ENCODE measurements at places on chromosomes 13 and 19. TPM values are rescaled to one million over a fixed set of nuclear protein-coding genes. Genes with fewer than 3 reads are reported as not detected.

MYH14 gene
- polyA plus RNA-seq, result 27.1 TPM

TEAD2 gene
- 104 TPM for polyA plus RNA-seq

KLK15 gene
- polyA plus RNA-seq, result not detected

MEDAG gene
- 1.8 TPM for polyA plus RNA-seq

CNOT3 gene
- 73.6 TPM for polyA plus RNA-seq

PALM gene
- polyA plus RNA-seq, result 86.3 TPM

ZNF667 gene
- polyA plus RNA-seq, result 27.1 TPM

LGALS4 gene
- 2.2 TPM for polyA plus RNA-seq

CGB5 gene
- polyA plus RNA-seq, result not detected

MYADM gene
- 232 TPM for polyA plus RNA-seq

WDR87 gene
- 0.01 TPM for polyA plus RNA-seq

PHF11 gene
- 35.0 TPM for polyA plus RNA-seq

- DNase-seq, result peak; percentile 60
Observed at GRCh38 chr13:43269037-43269481, 245.7 kb downstream of the DNAJC15 start.

- no peak for DNase-seq
Observed at GRCh38 chr19:51327066-51328001, 14.6 kb downstream of the VSIG10L start.

- DNase-seq, result no peak
Observed at GRCh38 chr13:62280590-62280989, 864.9 kb upstream of the PCDH20 start.

GRCh38 chr19:6801485-6802086 lies 29.1 kb downstream of the VAV1 start:
- no peak for DNase-seq

DNA sequence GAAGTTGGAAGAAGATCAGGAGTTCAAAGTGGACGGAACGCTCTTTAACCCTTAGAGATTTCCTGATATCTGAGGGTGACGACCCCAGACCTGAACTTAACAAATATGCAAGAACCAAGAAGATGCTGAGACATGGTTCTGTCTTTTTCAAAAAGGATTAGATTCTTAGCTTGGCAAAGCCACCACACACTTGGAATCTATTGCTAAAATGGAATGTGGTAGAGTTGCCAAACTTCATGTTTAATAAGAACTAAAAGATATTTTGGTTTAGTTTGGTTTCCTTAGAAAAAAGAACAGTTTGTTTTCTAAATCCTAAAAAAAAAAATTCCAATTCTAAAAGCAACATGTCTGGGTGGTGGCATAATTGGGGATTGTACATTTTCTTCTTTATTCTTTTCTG lies 29.5 kb downstream of the UNC13A start:
- DNase-seq, result no peak

DNA sequence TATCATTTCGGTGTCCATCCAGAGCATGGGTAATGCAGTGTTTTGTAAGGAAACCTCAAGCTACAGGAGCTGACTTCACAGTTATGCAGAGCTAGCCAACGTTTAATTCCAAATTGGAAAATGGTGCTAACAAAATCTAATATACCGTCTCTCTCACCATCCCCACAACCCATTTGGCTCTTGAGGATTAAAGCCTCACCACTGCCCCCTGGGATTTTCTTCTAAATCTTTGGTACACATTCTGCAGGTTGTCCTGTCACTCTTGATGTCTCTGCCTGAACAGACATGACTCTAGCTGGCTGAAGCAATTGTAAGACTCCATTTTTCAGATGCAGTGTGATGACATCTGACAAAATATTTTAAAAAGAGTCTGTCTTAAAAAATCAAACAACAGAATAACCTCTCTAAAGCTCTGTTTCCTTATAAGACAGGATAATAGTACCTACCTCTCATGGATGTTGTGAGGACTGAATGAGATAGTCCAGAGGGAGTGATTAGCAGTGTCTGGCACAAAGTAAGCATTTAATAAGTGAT lies 451.8 kb downstream of the SUCLA2 start:
- DNase-seq, result no peak

DNA sequence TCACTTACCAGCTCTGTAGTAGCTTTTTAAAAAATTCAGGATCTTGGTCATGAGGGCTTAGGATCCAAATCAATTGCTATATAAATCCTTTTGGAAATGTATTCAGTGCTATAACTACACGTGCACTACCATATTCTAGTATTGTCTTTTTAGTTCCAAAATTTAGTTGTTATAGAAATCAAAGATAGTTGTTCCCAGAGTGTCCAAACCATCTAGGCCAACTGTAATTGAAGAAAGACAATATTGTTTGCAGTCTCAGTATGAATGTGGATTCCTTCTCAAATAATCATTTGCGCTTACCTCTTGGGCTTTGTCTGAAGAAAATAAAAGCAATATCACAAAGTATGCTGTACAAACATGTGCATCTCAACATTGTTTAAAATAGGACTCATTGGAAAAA lies 184.1 kb upstream of the EDNRB start:
- DNase-seq, result no peak

- DNase-seq, result no peak
Observed at GRCh38 chr19:15453906-15454860, 4.4 kb upstream of the WIZ start.

- no peak for DNase-seq
Observed at GRCh38 chr19:1123381-1123780, 19.6 kb downstream of the GPX4 start.

GRCh38 chr19:40960062-40960685 lies 30.9 kb upstream of the CYP2B6 start:
- DNase-seq, result no peak

GRCh38 chr19:29873024-29873800 lies 61.4 kb downstream of the CCNE1 start:
- no peak for DNase-seq

DNA sequence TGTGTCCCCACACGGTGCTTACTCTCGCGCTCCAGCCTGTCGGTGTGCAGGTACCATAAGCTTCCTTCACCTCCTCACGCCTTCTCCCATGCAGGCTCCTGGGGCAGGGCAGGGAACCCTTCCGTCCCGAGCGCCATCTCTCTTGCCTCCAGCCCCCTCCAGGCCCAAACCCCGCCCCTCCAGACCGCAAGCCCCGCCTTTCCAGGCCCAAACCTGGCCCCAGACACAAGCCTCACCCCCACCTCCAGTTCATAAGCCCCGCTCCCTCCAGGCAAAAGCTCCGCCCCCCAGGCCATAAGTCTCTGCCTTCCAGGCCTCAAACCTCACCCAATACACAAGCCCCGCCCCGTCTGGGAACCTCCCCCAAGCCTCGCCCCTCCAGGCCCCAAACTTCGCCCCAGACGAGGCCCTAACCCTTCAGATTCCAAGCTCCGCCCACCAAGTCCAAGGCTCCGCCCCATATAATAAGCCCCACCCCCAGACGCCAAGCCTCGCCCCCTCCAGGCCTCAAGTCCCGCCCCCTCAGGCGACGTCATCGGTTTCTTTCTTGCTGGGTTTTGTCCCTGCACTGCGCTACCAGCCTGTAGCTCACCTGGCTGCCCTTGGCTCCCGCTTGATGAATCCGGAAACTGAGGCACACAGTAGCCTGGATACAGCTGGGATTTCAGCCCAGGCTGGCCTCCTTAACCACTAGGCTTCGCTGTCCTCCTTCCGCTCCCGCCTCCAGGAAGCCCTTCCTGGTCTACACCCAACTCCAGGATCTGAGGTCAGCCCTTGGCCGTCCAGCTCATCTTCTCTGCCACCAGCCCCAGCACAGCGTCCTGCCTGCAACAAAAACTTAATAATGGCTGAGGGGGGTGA lies 16.1 kb downstream of the MKNK2 start:
- DNase-seq, result no peak

GRCh38 chr19:49229416-49229815 lies 71.8 kb downstream of the TRPM4 start:
- no peak for DNase-seq

GRCh38 chr13:109665240-109665639 lies 121.1 kb downstream of the IRS2 start:
- no peak for DNase-seq

DNA sequence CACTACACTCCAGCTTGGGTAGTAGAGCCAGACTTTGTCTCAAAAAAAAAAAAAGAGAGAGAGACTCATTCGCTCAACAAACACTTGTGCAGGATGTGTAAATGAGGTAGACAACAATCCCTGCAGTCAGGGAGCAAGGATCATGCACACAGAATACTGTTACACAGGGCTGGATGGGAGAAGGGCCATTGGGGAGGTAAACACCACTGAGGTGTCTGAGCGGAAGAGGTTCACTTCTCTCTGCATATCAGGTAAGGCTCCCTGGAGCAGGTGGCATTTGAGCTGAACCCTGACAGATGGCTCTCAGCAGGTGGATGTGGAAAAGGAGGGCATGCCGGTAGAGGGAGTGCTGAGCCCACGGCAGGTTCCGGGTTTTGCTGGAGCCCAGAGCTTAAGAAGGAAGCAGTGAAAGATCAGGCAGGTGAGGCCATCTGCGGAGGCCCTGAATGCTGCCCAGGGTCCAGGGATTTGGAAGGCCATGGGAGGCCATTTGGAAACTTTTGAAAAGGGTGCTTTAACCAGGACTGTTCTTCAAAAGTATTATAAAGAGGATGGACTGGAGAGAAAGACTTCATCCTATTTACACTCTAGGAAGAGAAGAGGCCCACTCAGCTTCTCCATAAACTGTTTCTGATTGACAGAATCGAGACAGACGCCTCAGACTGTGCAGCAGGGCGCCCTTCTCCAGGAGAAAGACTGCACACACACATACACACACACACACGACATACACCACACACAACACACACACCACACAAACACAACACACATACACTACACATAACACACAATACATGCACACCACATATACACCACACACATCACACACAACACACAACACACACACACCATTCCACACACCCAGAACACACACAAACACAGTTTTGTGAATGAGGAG lies 199.4 kb downstream of the USP12 start:
- no peak for DNase-seq

GRCh38 chr13:29943686-29944085 lies 93.3 kb upstream of the UBL3 start:
- no peak for DNase-seq

- no peak for DNase-seq
Observed at GRCh38 chr13:97723655-97724054, 229.8 kb upstream of the IPO5 start.

DNA sequence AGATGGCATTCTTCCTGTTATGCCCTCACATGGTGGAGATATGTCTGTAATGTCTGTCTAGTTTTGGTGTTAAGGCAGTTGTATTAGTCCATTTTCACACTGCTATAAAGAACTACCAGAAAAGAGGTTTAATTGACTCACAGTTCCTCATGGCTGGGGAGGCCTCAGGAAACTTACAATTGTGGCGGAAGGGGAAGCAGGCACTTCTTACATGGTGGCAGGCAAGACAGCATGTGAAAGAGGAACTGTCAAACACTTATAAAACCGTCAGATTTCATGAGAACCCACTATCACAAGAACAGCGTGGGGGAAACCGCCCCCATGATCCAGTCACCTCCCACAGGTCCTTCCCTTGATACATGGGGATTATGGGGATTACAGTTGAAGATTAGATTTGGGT lies 3.2 kb downstream of the ZNF441 start:
- no peak for DNase-seq

GRCh38 chr19:6048793-6049405 lies 61.4 kb downstream of the RFX2 start:
- DNase-seq, result peak; percentile 71

DNA sequence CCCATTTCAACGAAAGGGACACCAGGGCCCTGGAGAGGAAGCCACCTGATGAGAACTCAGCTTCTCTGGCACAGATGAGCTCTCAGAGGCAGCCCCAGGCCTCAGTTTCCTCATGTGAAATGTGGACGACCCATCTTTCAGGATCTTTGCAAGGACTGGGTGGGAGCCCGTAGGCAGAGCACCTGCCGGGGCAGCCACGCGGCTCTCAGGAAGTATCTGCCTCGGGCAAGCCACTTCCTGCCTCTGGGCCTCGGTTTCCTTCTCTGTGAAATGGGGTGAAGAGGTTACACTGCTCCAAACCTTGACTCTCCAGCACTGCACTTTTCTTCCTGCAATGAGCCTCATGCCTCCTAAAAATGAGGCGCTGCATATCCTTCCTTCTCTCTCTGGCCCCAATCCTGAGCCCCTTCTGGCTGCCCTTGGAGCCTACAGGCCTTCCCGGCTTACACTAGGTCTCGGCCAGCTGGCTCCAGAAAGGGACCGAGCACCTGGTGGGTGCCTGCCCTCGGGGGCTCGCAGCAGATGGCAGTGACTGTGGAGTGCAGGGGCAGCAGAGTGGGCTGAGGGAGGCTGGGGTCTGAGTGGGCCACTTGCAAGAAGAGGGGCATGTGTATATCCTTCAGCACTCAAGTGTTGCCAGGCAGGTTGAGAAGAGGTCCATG lies 3.5 kb downstream of the SSBP4 start:
- no peak for DNase-seq

GRCh38 chr13:106213028-106213757 lies 322.3 kb downstream of the EFNB2 start:
- DNase-seq, result no peak

GRCh38 chr19:41364524-41365391 lies 809 bp upstream of the B9D2 start:
- DNase-seq, result no peak

DNA sequence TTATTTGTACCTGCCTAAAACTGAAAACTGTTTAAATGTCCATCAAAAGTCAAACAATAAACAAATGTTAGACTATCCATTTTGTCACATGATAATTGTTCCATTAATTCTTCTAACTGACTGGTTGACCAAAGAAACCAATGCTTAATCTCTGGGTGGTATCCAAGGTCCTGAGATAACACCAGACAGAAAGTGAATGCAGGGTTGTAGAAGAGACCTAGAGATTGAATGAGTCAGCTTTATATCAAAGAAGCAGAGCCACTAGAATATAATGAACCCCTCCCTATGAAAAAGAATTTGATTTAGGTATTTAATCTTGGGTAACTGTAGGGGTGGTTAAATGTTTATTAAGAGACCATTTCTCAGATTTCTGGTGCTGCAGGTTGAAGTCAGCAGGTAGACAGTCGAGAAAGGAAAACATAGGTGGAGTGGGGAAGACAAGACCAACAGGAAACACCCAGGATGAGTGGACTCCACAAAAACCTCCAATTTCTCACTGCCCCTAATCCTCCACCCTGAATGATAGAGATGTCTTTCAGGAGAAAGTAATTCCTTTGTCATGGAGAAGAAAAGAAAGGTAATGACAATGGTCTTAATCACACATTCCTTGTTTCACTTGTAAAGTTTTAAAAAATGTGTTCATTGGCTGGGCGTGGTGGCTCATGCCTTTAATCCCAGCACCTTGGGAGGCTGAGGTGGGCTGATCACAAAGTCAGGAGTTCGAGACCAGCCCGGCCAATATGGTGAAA lies 536.4 kb downstream of the IRS2 start:
- DNase-seq, result no peak

DNA sequence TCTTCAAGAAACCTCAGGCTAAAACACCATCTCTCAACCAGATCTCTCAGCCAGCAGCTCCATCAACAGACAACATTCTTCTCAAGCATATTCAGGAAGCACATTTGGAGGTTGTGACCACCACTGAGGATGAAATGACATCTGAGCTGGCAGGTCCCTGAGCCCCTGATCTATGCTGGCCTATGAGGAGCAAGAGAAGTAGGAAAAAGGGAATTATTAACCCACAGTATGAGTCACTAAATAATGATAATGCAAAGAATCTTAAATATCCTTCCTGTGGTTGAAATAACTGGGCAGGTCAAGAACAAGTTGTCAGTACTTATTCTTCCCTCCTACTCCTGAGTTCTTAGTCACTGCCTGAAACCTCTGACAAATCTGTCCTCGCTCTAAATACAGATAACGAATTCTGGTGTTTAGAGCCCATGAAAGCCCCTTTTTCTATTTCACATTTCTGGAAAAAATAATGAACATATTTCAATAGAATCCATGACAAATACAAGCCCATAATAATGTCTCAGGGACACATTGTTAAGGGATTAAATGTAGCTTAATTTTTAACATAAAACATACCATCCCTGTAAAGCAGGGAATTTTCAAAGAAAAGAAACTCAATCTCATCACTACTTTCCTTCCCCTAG lies 225.8 kb upstream of the IRS2 start:
- DNase-seq, result no peak
